ENCODE measurements at places on chromosomes 2 and 18.

- DNase-seq: no peak
Measured at GRCh38 chr2:182540252-182540651, 113.4 kb upstream of the PDE1A start.

GRCh38 chr2:26852405-26853306 lies 4.7 kb downstream of the DPYSL5 start:
- no peak for DNase-seq

GRCh38 chr2:3639653-3640052 lies 18.3 kb upstream of the ALLC start:
- DNase-seq: no peak

- no peak for DNase-seq
Measured at GRCh38 chr2:27441958-27442919, at the start of gene KRTCAP3. Gene KRTCAP3 (plus strand): TSS chr2:27442381. CDS start chr2:27442413, 32 bp downstream.

DNA sequence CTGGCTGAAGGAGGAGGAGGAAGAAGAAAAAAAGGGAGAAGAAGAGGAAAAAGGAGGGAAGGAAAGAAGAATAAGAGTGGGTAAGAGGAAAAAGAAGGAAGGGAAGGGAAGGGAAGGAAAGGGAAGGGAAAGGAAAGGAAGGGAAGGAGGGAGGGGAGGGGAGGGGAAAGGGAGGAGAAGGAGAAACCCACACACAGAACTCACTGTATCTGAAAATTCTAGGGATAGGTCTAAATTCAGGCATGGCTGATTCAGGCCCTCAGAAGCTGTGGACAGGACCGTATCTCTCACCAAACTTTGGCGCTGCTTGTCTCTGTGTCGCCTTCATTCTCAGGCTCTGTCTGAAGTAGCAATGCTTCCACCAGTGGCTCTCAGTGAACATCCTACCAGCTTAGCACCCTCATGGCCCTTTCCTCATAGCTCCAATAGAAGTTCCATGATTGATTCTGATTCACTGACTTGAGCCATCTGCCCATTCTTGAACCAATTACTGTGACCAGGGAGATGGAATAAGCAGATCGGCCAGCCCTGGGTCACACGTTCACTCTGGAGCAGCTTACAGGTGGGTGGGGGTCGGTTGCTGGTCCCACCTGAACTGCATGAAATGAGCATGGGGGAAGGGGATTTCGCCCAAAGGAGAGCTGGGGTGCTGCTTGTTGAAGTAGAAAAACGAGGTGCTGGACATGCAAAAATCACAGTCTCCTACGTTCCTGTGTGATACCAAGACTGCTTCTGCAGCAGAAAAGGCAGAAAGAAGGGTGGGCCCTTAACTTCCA lies 59.7 kb downstream of the TTC32 start:
- DNase-seq: no peak

- no peak for DNase-seq
Measured at GRCh38 chr2:25478736-25479135, 137.0 kb upstream of the DNMT3A start.

GRCh38 chr2:233865838-233866237 lies 2.3 kb downstream of the MSL3B start:
- no peak for DNase-seq

DNA sequence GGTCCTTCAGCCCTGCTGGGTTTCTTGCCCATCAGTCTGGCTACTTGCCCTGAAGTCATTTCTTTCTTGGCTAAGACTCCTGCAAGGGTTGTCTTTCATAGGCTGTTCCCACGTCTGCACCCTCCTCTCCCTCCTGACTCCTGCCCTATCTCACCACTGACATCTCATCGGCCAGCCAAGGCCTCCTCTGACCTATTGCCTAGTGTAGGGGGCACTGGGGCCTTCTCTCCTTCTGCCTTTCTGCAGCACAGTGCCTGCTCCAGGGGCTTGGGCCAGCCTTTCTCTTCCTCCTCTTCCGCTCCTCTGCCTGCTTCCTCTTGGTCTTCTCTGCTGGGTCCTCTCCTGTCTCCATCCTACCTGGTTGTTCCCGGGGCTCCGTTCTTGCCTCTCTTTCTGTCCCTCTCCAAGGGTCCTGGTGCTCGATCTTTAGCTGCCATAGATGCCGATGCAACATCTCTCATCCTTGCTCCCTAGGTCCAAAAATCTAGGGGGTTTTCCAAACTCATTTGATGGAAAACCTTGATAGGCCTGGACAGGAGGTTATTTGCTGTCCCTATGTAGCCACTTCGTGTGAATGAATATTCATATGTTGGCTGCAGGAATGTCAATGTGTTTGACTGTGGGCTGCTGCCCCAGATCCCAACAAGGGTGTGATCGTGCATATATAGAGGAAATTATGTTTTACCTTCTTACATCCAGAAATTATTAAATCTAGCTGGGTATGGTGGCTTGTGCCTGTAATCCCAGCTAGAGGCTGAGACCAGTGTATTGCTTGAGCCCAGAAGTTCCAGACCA lies 9.7 kb upstream of the NT5DC4 start:
- no peak for DNase-seq

DNA sequence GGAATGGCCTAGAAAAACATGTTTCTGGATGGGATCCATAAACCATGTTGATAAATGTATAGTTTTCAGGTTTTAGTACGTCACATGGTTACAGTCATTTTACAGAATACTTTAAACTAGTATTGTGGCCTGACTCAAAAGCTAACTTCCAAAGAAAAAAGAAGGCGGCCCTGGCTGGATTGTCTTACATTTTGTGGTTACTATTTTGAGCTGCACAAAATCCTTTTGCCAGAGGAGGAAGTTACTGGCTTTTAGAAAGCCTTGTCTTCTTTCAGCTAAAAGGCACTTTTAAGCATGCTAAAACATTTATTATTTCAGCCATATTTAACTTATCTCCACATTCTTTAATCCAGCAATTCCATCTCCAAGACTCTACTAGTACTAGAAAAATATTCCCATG lies 227.9 kb downstream of the CDH2 start:
- no peak for DNase-seq

GRCh38 chr2:69033461-69034095 lies 20.6 kb downstream of the ANTXR1 start:
- DNase-seq: peak; percentile 20

- no peak for DNase-seq
Measured at GRCh38 chr2:26980971-26981370, 10.5 kb downstream of the MAPRE3 start.

GRCh38 chr2:219553463-219553963 lies 9.7 kb downstream of the TMEM198 start:
- DNase-seq: no peak

GRCh38 chr2:119650206-119650605 lies 28.8 kb upstream of the TMEM177 start:
- no peak for DNase-seq

- peak; percentile 56 for DNase-seq
Measured at GRCh38 chr2:105235388-105236059, 6.0 kb upstream of the GPR45 start.

DNA sequence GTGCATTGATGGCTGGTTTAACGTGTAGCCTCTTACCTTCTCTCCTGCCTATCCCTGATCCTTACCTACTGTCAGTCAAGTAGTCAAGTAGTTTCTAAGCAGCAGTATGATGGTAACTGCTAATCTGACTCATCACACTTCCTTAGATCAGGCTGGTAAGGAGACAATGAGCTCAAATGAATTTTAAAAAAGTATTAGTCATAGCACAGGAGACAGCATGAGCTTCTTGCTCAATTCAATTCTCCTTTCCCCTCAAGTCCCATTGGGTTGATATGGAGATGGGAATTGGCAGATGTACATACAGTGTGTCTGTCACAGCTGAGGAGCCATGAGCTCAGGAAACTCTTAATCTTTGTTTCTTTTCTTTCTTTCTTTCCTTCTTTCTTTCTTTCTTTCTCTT lies 799.7 kb downstream of the LRP1B start:
- DNase-seq: no peak

DNA sequence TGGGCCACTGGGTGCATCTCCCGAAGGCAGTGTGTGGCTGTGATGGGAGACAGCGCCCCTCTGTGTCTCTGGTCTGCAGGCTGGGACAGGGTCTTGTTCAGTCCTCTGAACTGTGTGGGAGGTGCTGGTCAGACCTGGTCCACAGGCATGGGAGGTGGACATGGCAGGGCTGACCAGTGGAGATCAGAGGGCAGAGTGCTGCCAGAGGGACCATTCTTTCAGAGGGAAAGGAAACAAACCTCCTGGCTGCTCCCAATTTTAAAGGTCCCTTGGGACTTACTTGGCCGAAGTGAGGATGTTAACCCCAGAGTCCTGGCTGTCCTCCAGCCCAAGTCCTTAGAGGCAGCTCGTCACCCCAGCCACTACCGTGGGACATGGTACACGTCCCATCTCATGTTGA lies 4.0 kb downstream of the CAPN13 start:
- DNase-seq: no peak

GRCh38 chr2:8238521-8239230 lies 443.2 kb upstream of the ID2 start:
- DNase-seq: no peak

DNA sequence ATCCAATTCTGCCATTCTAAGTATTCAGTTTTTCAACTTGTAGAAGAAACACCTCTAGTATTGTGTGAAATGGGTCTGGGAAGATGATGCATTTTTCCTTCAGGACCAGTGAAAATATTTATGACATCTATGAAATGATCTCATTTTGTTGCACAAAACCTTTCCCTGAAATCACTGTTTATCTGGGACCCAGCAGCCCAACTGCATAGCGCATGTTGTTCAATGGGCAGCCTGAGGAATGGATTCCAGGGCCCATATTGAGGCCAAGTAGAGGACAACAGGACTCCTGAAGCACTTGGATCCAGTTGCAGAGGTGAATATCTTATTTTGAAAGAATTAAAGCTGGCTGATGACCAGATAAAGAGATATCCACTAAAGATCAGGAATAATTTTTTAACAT lies 7.3 kb downstream of the RBMS1 start:
- DNase-seq: no peak

- DNase-seq: no peak
Measured at GRCh38 chr2:85087541-85087940, 45.7 kb upstream of the TCF7L1 start.

DNA sequence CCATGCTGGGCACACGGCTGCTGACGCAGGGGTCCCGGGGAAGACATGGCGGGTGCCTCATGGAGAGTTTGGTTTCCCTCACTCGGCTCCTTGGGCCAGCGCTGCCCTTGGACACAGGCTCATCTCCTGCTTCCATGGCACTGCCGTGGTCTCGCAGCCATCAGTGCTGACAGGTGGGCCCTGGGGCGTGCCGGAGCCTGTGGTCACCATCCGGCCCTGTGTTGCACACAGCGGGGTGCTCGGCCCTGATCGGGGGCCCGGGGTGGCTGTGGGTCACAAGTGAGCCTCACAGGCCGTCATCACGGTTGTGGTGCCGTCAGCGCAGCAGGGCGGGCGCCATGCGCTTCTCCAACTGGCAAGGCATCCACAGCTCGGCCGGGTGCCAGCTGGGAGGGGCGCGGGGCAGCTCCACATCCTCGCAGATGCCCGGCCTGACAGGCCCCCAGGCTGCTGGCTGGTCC lies 582 bp downstream of the RTP5 start:
- DNase-seq: no peak

DNA sequence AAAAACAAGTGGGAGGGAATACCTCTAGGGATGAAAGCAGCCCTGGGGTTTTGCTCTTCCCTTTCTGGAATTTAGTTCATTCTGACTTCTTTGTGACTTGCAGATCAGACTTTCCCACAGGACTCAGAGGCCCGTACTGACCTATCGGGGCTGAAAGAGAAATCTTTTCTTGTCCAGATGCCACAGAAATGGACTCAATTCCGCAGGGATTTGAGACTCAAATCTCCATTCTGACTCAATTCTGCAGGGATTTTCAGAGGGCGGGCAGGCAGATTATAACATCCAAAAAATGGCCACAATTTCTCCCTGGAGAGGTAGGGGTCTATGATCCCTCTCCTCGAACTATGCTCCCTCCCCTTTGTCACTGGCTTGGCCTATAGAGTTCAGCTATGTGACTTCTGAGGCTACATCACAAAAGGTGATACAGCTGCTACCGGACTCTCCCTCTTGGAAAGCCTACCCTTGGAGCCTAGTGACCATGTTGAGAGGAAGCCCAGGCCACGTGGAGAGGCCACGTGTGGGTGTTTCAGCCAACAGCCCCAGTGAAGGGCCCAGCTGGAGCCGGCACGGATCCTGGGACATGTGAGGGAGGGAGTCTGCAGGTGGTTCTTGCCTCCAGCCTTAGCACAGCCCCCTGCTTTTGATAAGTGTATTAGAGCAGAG lies 4.8 kb upstream of the EFHD1 start:
- no peak for DNase-seq

DNA sequence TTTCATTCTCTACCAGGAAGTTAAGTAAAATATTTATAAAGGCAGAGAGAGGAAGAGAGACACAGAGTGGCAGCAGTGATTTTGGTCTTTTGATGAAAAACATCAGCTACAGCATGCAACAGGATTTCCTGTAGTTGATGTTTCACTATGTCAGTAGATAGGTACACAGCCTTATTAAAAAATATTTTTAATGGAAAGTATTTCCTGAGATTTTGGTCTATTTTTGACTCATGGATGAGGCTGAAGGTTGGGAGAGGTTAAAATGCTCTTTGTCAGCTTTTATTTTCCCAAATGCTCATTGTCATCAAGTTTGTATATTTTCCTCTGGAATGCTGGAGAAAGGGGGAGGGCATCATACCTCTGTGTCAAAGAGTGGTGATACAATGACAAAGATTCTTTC lies 1112.5 kb downstream of the CBLN2 start:
- no peak for DNase-seq

GRCh38 chr2:75007819-75008218 lies 49.4 kb downstream of the POLE4 start:
- DNase-seq: no peak

DNA sequence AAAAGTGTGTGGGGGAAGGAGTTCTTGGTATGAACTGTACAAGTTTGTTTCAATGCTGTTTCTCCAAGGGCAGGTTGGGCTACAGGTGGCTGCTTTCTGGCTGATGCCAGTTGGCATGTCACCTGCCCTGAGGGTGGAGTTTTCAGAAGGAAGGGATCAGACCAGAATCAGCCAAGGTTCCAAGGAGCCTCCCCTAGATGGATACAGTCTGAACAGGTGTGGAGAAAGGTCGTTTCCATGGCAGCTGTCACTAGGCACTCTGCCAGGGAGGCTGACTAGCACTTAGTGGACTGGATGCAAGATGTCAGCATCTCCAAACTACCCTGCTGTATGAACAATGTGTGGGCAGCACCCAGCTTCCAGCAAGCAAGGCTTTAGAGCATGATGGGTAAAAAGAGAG lies 444.4 kb upstream of the HNRNPA3 start:
- no peak for DNase-seq

DNA sequence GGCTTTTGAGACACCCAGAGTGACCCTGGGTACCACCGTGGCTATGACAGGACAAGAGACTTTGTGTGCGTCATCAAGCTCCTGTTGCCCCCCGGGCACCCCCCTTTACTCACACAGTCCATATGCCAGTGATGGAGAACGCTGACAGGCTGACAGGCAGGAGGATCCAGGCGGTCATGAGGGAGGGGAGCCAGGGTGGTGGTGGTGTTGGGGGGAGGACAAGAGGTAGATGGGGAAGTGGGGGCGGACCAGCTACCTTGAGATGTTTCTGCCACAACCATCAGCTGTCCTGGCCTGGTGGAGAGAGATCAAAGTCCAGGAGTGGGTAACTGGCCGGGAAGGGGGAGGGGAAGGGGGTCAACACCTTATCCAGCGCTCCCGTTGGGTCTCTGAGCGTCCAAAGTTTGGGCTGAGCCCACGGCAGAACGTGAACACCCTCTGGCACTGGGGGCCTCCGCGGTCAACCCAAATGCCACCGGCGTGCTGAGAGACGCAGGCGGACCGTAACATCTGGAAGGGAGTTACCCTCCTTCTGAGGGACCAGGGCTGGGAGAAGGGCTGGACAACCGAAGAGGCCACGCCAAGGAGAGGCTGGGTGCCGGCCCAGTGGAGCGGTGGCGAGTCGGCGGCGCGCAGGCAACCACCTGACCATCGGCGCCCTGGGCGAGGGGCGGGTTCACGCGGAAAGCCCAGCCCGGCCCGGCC lies 575 bp downstream of the TMEM150A start:
- no peak for DNase-seq
